ENCODE measurements at places on chromosomes 16 and 17. TPM values are rescaled to one million over a fixed set of nuclear protein-coding genes. Genes with fewer than 3 reads are reported as not detected.
A peak's percentile ranks its signal among the peaks of the same experiment; 100 is the strongest.

- peak; percentile 94 for DNase-seq
Observed at GRCh38 chr16:18983565-18984434, at the start of gene TMC7. TSS of gene TMC7 (plus strand) at chr16:18983934. CDS start at chr16:18984064, 130 bp downstream.

DNA sequence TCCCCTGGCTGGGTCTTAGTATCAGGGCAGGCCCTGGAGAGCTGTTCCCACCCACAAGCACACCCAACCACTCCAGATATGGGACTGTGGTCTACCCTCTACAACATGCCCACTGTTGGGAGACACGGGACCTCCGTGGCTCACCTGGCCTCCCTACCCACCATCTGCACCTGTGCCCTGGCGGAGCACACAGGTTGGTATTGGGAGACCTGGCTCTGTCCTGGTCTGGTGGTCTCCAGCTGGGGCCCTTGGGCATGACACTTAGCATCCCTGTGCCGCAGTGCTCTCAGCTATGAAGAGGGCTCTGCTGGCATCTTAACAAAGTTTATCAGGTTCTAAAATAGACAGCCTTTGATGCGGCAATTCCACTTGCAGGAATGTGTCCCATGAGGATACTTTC is 5.8 kb downstream of the C16orf95 start:
- DNase-seq = no peak

DNA sequence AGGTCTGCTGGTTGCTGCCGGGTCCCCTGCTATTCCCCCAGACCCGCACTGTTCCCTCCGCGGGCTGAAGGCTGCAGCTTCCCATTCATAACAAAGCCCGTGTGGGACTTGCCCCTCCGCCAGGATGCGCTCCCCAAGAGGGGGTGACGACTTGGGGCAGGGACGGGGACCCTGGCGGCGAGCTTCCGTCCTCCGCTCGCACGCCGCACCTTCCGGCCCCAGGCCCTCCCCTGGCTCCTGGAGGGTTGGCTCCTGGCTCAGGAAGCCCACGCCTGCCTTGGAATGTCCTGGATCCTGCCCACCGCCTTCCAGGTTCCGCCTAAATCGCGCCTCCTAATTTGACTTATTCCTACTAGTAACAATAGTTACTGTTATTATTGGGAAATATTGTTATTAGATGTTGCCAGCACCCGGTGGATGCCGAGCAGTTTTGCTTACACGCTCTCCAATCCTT is 1.1 kb upstream of the TFAP4 start:
- DNase-seq = peak; percentile 77

DNA sequence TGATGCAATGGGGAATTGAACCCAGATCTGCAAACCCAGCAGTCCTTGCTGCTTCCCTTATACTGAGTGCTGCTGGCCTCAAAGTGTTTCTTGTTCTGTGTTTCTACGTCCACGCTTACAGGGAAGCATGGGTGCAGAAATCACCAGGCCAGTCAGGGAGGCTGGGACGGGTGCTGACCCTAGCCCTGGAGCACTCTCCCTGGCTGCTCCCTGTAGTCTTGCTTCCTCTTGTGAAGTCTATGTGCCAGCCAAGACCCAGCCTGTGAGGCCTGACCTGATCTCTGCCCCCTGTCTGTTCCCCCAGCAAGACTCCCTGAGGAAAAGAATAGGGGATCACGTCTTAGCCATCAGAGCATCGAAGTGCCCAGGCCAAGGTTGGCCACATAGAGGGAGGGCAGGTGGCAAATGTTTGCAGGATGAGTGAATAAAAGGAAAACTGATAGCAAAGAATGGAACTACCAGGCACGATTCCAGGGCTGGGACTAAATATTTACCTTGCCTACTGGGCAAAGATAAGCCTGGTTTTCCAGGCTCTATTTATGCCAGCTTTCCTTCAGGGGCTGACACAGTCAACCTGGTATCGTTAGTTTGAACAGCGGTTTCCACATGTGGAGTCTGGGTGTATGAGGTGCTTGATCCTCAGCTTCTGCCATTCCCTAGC is 41.2 kb upstream of the RHOT1 start:
- DNase-seq = no peak

The KRTAP4-5 gene
- polyA plus RNA-seq = not detected

Measured in SK-N-SH (cell line).